ENCODE measurements at places on chromosomes 2 and 18. TPM values are rescaled to one million over a fixed set of nuclear protein-coding genes. Genes with fewer than 3 reads are reported as not detected.

MBD2 gene
- total RNA-seq, result 24.4 TPM

GRCh38 chr2:149473068-149473467 is 114.5 kb downstream of the MMADHC start:
- no peak for DNase-seq
- no peaks in the 10 kb centered on the region for H3K36me3 ChIP-seq
- H3K27ac ChIP-seq, result no peak overlapping the region
- no peaks in the 10 kb centered on the region for H3K27me3 ChIP-seq
- no peaks in the 10 kb centered on the region for H3K4me1 ChIP-seq

DNA sequence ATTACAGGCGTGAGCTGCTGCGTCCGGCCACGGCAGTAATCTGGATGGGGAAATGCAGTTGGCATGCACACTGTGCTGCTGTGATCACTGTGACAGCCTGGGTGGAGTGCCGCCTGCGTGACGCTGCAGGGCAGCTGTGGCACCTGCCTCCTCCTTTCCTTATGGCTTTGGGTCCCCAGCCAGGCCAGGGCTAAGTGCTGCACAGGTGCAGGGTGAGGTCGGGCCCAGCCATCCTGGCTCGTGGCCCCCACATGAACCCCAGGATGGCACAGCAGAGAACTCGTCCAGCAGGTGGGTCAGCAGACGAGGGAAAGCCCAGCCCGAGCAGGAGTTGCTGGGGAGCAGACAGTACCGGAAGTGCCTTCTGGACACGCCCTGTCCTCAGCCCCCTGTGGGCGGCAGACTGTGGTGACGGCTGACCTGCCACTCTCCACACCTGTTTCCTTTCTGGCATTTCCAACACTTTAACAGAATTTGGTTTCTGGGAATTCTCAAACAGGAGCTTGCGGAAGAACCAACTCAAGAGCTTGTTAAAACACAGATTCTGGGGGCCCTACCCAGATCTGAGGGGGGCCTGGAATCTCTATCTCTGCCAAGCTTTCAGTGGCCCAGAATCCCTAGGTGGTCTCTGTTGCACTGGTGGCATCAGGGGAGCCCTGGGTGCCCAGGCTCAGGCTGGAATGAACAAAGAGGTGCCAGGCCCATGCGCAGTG is 16.9 kb downstream of the HS1BP3 start:
- H3K27me3 ChIP-seq, result no peaks in the 10 kb centered on the region
- H3K27ac ChIP-seq, result peak overlapping the region; percentile 74
- H3K4me1 ChIP-seq, result peaks cover 10% of the 10 kb centered on the region
- DNase-seq, result no peak
- H3K36me3 ChIP-seq, result no peaks in the 10 kb centered on the region

- no peaks in the 10 kb centered on the region for H3K27me3 ChIP-seq
- DNase-seq, result no peak
- H3K4me1 ChIP-seq, result peaks cover 4% of the 10 kb centered on the region
- H3K27ac ChIP-seq, result peak overlapping the region; percentile 59
- H3K36me3 ChIP-seq, result no peaks in the 10 kb centered on the region
Observed at GRCh38 chr18:61764381-61764780, 128.4 kb downstream of the RNF152 start.

DNA sequence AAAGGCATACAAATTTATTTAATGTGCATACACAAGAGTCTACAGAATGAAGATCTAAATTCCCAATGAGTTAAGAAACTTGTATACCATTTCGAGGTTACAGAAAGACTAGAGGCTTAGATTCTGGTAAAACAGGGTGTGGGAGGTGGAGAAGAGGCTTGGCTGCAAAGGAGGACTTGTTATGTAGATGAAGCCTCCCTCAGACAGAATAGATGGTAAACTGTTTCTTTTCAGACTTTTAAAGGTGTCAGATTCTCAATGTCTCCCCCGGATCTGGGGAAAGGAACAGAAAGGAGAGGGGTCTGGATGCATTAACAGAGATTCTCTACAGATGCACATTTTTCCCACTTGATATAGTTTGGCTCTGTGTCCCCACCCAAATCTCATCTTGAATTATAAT is 126.0 kb downstream of the ST6GAL2 start:
- H3K36me3 ChIP-seq, result no peaks in the 10 kb centered on the region
- no peaks in the 10 kb centered on the region for H3K27me3 ChIP-seq
- no peak overlapping the region for H3K27ac ChIP-seq
- H3K4me3 ChIP-seq, result no peak overlapping the region
- no peak for DNase-seq

GRCh38 chr2:75428060-75428459 is 132.7 kb downstream of the EVA1A start:
- no peak overlapping the region for H3K27ac ChIP-seq
- no peaks in the 10 kb centered on the region for H3K27me3 ChIP-seq
- DNase-seq, result no peak
- H3K4me1 ChIP-seq, result no peaks in the 10 kb centered on the region
- no peak overlapping the region for H3K4me3 ChIP-seq

DNA sequence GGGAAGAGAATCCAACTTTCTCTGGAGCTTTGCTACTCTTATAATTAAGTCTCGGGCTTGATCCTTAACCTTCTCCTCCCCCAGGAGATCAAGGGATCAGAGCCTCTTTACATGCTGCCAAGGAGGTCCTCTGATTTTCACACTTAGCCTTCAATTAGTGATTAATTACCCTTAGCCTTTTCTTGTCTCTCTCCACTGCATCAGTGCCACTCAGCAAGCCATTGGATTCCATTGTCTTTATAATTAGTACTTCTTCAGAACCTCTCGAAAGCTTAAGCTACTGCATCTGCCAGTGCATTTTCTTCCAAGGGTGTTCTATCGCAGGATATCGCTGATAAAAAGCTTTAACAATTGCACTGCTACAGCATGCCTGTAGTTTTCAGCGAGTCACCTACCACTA is 477.0 kb upstream of the MEIS1 start:
- H3K4me3 ChIP-seq, result no peak overlapping the region
- no peak for DNase-seq
- no peak overlapping the region for H3K27ac ChIP-seq
- no peaks in the 10 kb centered on the region for H3K4me1 ChIP-seq

GRCh38 chr2:28577791-28578680 is 82.2 kb downstream of the PLB1 start:
- no peak for DNase-seq
- no peaks in the 10 kb centered on the region for H3K4me1 ChIP-seq
- no peak overlapping the region for H3K4me3 ChIP-seq
- no peaks in the 10 kb centered on the region for H3K36me3 ChIP-seq
- H3K27ac ChIP-seq, result no peak overlapping the region

DNA sequence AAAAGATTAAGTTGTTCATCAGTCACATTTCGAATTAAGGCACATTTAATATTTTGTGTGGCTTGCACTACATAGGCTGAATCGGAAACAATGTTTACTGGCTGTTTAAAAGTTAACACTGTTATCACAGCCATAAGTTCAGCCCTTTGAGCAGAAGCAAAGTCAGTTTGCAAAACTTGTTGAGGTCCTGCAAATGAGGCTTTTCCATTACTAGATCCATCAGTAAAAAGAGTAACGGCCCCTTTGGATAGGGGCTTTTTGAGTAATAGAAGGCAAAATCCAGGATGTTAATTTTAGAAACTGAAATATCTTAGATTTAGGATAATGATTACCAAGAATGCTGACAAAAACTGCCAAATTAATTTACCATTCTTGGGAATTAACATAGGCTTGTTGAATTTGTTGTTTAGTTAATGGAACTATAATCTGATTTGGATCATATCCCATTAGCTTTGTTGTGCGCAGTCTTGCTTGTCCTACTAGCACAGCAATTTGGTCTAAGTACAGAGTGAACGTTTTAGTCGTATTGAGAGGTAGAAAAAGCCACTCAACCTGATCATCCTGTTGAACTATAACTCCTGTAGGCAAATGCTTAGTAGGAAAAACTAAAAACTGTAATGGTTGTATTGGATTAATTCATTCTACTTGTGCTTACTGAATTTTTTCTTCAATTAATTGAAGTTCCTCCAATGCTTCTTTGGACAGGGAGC is 13.9 kb upstream of the SUCLG1 start:
- H3K27me3 ChIP-seq, result no peaks in the 10 kb centered on the region
- H3K4me1 ChIP-seq, result no peaks in the 10 kb centered on the region
- H3K4me3 ChIP-seq, result no peak overlapping the region
- DNase-seq, result no peak

LGALSL gene
- total RNA-seq, result 24.1 TPM

- no peak overlapping the region for H3K27ac ChIP-seq
- no peak overlapping the region for H3K4me3 ChIP-seq
- H3K27me3 ChIP-seq, result no peaks in the 10 kb centered on the region
- no peaks in the 10 kb centered on the region for H3K36me3 ChIP-seq
- no peak for DNase-seq
Observed at GRCh38 chr2:77009307-77009706, 512.9 kb downstream of the LRRTM4 start.

GRCh38 chr2:16330982-16331381 is 334.7 kb downstream of the CYRIA start:
- no peaks in the 10 kb centered on the region for H3K27me3 ChIP-seq
- H3K27ac ChIP-seq, result no peak overlapping the region
- no peak overlapping the region for H3K4me3 ChIP-seq
- no peak for DNase-seq
- no peaks in the 10 kb centered on the region for H3K36me3 ChIP-seq
- H3K4me1 ChIP-seq, result no peaks in the 10 kb centered on the region

DNA sequence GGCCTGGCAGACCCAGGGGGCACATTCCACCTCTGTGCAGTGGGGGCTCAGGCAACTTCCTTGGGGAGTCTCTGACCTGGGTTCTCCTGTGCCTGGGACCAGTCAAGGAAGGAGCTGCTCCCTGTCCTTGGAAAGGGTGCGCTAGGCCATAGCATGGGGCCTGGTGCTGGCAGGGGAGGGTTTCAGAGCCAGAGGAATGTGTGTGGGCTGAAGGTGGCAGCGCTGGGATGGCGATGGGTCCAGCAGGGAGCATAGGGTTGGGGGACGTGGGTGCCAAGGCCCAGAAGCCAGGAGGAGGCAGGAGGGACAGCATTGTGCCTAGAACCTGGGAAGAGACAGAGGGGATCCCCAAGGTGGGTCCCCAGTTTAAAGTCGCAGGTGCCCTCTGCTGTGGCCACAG is 66.3 kb upstream of the TUBA3E start:
- no peak overlapping the region for H3K4me3 ChIP-seq
- H3K27me3 ChIP-seq, result no peaks in the 10 kb centered on the region
- DNase-seq, result no peak
- H3K4me1 ChIP-seq, result no peaks in the 10 kb centered on the region

DNA sequence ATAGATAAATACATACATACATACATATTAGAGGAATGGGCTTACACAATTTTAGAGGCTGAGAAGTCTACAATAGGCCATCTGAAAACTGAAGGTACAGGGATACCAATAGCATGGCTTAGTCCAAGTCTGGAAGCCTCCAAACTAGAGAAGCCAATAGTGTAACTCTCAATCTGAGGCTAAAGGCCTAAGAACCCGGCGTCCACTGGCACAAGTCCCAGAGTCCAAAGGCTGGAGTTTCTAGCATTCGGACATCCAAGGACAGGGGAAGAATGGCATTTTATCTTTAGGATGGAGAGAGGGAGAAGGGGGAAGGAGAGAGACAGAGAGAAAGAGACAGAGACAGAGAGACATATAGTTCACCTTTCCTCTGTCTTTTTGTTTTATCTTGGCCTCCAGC is 63.7 kb upstream of the SYT4 start:
- no peak for DNase-seq
- no peaks in the 10 kb centered on the region for H3K36me3 ChIP-seq
- H3K4me1 ChIP-seq, result no peaks in the 10 kb centered on the region
- H3K27ac ChIP-seq, result no peak overlapping the region
- no peaks in the 10 kb centered on the region for H3K27me3 ChIP-seq

LONRF2 gene
- 44.0 TPM for total RNA-seq

DNA sequence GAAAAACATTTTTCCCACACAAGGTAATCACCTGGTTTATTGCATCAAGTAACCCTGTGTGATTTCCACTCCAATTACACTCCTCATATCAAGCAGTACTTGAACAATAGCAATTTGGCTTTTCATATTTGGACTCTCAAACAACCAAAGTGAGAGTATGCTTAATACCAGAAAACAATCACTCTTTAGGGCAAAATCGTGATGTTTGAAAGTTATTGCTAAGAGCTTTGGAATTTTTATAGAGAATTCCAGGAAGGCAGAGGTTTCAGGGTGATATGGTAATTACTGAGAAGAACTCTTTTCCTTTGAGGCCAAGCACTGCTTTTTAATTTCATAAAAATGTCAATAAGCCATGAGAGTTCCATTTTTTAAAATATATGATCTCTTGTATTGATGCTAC is 779.5 kb upstream of the LRRTM1 start:
- H3K4me1 ChIP-seq, result no peaks in the 10 kb centered on the region
- no peak overlapping the region for H3K4me3 ChIP-seq
- no peaks in the 10 kb centered on the region for H3K36me3 ChIP-seq
- no peak for DNase-seq
- no peaks in the 10 kb centered on the region for H3K27me3 ChIP-seq

DNA sequence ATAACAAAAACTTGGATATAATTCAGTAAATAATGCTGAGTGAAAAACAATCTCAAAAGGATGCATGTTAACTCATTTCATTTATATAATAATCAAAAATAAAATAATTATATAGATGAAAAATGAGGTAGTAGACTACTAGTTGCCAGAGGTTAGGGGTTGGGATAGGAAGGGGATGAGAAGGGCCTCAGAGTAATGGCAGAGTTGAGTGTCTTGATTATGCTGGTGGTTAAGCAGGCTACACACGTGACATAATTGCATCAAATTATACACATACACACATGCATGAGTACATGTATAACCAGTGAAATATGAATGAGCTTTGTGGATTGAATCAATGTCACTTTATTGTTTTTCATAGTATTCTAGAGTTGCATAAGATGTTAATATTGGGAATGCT is 201.0 kb downstream of the RIT2 start:
- no peak for DNase-seq
- no peaks in the 10 kb centered on the region for H3K4me1 ChIP-seq
- no peak overlapping the region for H3K27ac ChIP-seq
- no peaks in the 10 kb centered on the region for H3K36me3 ChIP-seq

- peak overlapping the region; percentile 9 for H3K4me3 ChIP-seq
- no peak for DNase-seq
- H3K36me3 ChIP-seq, result no peaks in the 10 kb centered on the region
Observed at GRCh38 chr18:34710934-34711333, 836 bp downstream of the DTNA start.

DNA sequence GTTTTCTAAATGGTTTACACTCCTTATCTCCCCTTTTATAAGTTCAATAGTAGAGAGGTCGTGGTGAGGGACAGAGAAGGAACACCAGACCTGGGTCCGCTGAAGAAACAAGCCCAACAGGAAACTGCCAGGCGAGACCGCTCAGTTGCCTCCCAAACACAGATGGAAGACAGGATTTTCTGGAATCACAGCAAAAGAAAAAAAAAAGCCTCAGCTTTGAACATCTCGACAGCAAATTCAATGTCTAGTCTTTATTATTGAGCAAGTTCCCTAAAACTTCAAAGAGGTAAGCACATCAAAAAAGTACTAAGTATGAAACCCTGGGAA is 33.5 kb upstream of the GNAL start:
- no peaks in the 10 kb centered on the region for H3K4me1 ChIP-seq
- H3K4me3 ChIP-seq, result no peak overlapping the region
- no peak overlapping the region for H3K27ac ChIP-seq
- no peaks in the 10 kb centered on the region for H3K36me3 ChIP-seq
- no peaks in the 10 kb centered on the region for H3K27me3 ChIP-seq
- no peak for DNase-seq

GRCh38 chr2:33250417-33251029 is 225.9 kb upstream of the RASGRP3 start:
- no peak overlapping the region for H3K4me3 ChIP-seq
- H3K27ac ChIP-seq, result no peak overlapping the region
- no peak for DNase-seq

All from uterus (tissue), 4 donors.